Foreskin keratinocyte (primary cell): ENCODE measurements at places on chromosomes 13 and 19.

- no peak for DNase-seq
Observed at GRCh38 chr19:1511318-1512317, 1.2 kb downstream of the ADAMTSL5 start.

GRCh38 chr19:18746401-18747325 is 44.4 kb downstream of the COMP start:
- DNase-seq: no peak

- DNase-seq: no peak
Observed at GRCh38 chr13:45852494-45852893, 941 bp upstream of the SIAH3 start.

DNA sequence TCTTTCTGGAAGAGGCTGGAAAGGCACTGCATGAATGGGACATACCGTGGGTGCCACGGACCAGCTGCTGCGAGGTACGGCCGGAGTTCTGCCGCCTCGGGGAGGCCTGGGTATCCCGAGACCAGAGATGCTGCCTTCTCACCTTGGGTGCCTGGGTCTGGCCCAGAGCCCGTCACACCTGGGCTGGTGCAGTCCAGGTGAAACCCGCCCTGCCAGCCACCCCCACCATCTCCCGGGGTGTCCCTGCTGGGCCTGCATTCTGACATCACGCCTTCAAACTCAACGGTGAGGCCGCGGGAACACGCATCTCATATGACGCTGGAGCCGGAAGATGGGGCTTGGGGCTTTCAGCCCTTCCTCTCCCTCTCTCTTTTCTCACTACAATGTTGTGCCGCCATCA is 98.0 kb downstream of the GADD45B start:
- DNase-seq: no peak

DNA sequence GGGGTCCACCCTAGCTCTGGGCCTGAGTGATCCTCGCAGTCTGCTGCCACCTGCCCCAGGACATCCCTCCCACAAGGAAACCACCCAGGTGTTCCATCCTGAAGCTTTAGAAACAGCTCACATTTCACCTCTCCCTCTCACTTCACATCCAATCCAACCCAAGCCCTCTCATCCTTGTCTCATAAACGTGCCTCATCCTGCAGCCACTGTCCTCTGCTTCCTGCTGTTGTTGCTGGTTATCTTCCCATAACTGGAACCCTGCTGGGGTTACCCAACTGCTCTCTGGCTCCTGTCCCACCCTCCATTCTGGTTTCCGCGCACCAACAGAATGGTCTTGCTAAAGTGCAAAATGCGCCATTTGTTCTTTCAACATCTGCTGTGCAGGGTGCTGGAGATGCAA is 59.7 kb upstream of the MTIF3 start:
- DNase-seq: no peak
